Fibroblast of pulmonary artery (primary cell): ENCODE measurements at places on chromosomes 1 and 21.
A peak's percentile ranks its signal among the peaks of the same experiment; 100 is the strongest.

GRCh38 chr1:181251713-181252075 is 163.2 kb downstream of the IER5 start:
- DNase-seq, result no peak

DNA sequence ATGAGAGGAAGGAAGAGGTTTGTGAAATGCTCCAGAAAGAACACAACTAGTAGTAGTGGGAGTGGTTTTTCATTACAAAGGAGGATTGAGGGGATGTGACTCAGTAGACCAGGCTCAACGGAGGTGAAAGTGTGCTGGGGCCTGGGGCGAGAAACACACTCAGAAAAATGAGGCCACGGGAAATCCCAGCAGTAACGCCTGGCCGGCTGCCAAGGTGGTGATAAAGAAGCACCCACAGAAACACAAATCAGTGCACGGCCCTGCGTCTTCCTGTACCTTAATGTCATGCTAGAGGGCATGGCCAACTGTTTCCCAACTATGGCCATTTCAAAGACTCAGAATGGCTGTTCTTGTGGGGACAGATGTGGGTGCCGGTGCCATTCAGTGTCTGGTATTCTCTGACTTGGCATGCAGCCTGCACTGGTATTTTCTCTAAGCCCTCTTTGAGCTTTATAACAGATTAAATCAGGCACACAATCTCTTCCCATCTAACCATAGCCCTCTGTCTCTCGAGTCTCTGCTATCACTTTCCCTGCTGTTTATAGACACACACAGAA is 38.2 kb downstream of the URB2 start:
- peak; percentile 71 for DNase-seq

DNA sequence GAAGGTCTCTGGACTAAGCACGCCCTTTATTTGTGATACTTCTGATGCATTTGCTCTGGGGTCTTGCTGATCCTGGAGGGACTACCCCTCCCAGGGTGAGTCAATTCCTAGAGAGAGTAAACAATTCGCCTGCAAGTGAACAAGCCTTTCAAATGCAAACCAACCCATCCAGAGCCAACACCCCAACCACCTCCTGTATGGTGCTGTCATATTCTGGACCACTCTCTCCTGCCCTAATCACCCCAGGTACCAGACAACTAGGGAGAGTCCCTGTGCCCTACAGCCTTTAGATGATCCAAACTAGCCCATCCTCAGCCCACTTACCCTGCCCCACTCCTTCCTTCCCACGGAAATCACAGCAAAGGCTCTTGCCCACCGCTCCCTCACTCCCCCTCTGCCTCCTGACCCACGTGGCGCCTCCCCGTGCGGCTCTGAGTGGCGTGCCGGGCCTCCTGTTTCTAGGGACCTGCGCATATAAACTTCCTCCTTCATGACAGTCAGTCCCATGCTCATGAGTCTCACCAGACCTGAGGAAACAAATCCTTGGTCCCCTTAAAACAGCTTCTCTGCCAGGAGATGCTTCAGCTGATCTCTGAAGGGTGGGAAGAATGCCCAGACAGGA is 37.2 kb downstream of the ACTA1 start:
- no peak for DNase-seq

DNA sequence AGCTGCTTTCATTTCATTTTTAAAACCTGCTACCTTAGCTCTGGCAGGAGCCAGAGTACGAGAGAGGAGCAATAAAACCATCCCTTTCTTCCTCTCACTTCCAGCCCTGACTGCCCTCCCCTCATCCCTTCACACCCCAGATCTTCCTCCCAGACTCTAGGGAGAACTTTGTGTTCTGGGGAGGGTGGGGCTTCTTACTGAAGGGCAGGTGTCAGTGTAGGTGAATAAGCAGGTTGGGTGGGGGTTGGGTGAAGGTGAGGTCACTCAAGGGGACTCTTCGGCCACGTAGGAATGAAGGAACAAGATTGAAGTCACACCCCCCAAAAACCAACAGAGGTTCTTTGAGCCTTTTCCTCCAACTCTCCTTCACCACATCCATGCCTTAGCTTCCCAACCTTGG is 88.9 kb downstream of the CD58 start:
- DNase-seq, result no peak

DNA sequence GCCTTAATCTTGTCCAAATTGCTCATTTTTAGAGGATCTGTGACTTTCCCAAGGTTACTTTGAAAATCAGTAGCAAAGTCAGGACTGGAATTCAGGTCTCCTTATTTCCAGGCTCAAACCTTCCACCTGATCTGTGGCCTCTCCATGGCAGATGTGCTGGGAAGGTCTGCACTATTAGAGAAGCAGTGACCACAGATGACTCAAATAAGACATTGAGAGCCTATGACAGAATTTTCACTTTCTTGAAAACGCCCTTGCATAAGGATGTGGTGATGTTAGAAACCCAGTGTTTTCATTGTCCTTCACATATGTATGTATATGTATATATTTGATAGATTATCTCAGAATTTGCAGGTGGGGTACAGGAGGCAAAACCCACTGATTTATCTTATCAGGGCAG is 45.3 kb downstream of the TTC39A start:
- DNase-seq, result no peak

- no peak for DNase-seq
Measured at GRCh38 chr1:64538389-64538788, 68.5 kb downstream of the CACHD1 start.

GRCh38 chr1:111139324-111139955 is 453 bp downstream of the DRAM2 start:
- peak; percentile 66 for DNase-seq

- no peak for DNase-seq
Measured at GRCh38 chr1:45820173-45820572, 16.8 kb downstream of the MAST2 start.

GRCh38 chr1:217274416-217274815 is 356.5 kb downstream of the GPATCH2 start:
- peak; percentile 55 for DNase-seq

DNA sequence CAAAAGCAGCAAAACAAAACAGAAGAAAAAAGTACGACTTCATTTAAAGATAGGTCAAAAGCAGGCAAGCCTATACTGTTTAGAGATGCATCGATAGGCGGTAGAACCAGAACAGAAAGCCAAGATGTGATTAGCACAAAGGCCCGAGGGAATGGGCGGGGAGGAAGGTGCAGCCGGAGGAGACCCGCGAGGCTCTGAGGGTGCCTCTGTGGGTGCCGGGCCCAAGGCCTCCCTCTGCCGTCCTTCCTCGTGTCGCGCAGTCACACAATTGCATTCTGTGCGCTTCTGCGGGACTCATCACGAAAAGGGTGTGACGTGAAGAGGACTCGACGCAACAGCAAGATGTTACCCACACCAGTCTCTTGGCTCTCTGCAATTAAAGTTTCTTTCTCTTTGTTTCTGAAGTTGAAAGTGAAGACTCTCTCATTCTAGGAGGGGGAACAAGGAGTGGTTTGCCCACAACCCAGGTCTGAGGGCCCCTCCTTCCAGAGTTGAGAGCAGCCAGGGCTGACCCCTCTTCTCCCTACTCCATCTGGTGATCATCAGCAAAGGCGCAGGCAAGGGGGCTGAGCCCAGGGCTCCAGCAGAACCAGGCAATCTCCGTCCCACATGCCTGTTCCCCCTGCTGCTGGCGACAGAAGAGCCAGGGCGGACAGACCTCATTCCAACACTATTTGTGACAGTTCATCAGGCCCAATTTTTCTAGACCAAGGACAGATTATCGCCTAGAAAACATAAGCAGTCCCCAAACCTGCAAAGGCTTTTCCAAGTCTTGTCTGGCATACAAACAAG is 41.0 kb downstream of the NPHP4 start:
- DNase-seq, result no peak

GRCh38 chr1:110038271-110038670 is 3.8 kb downstream of the STRIP1 start:
- DNase-seq, result no peak

- DNase-seq, result no peak
Measured at GRCh38 chr1:95071539-95071938, 1.2 kb downstream of the ALG14 start.

DNA sequence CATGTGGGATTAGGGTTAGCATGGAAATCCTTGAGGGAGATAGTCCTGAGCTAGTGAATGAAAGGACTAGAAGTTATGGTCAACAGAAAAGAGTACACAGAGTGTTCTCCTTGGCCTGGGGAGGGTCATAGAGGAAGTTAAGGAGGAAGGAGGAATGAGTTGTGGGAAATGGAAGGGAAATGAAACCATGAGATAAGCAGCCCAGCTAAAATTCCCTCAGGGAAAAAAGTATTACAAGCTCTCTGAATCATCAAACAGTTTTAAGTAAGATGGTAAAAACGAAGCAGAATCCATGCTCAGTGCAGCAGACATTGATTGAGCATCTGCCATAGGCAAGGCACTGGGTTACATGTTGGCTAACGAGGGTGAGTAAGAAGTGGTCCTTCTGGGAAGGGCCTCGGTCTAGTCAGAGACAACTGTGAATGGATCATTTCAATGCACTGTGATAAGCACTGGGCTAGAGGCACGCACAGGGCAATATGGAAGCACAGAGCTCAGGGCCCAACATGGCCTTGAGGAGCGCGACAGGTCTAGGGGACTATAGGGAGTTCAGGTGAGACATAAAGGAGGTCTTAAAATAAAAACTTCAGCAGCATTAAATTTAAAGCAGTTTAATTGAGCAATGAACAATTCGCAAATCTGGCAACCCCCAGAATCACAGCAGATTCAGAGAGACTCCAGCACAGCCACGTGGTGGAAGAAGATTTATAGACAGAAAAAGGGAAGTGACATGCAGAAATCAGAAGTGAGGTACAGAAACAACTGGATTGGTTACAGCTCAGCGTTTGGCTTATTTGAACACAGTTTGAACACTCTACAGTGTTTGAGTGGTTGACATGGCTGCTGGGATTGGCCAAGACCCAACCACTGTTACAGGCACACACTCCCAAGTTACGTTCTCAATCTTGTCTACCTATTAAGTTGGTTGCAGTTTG is 219.5 kb downstream of the HLX start:
- DNase-seq, result peak; percentile 53

GRCh38 chr21:45404730-45405270 is at the start of gene COL18A1:
Gene COL18A1, plus strand, starts transcription at chr21:45405165. Its CDS starts 66 bp downstream, at chr21:45405231.
- DNase-seq, result peak; percentile 56

DNA sequence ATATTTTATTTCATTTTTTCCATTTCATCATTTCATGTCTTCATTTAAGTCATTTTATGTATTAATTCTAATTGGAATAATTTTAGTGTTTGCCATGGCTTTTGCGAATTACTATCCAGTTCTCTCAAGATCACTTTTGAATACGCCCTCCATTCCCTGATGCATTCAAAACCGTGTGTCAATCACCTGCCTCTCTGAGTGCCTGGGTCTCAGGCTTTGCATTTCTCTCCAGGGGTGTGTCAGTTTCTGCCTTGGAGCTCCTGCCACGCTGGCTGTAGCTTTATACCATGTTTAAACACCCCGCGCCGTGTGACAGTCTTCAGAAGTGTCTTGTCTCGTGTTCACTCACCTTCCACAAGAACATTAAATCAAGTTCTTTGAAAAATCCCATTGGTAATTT is 7.4 kb upstream of the DNMT3L start:
- DNase-seq, result no peak

DNA sequence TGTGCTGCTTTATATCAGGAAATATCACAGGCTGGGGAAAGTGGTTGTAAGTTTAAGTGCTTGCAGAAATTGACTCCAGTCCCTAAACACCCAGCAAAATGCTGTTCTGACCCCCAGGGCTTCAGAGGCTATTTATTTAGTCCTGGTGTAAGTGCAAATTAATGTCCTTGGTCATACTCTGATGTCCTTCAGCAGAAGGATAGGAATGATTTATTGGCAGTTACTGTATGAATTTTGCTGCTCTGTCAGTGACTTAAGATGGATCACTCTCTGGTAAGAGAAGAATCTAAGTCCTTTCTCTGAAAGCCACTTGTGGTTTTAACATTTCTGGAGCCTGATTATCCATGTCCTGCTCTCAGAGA is 21.9 kb downstream of the FAM20B start:
- DNase-seq, result no peak

GRCh38 chr1:232333419-232333767 is 296.5 kb downstream of the SIPA1L2 start:
- DNase-seq, result no peak

- DNase-seq, result peak; percentile 81
Measured at GRCh38 chr1:212070720-212071302, 35.3 kb downstream of the DTL start.

- DNase-seq, result no peak
Measured at GRCh38 chr1:5681654-5682053, 310.6 kb downstream of the NPHP4 start.

GRCh38 chr1:147496571-147497210 is 44.6 kb upstream of the BCL9 start:
- DNase-seq, result peak; percentile 68

DNA sequence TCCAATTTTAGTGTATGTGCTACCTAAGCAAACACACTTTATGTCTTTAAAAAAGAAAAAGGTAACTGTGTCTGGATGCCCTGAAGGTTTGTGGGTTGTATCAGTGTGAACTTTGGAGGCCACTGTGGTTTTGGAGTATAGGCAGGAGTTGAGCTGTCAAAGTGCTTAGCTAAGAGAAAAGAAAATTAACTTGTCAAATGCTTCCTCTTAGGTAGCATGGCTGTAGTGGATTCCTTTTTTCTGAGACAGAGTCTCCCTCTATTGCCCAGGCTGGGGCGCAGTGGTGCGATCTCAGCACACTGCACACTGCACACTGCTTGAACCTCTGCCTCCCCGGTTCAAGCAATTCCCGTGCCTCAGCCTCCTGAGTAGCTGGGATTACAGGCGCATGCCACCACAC is 11.2 kb upstream of the SLC41A1 start:
- DNase-seq, result no peak

DNA sequence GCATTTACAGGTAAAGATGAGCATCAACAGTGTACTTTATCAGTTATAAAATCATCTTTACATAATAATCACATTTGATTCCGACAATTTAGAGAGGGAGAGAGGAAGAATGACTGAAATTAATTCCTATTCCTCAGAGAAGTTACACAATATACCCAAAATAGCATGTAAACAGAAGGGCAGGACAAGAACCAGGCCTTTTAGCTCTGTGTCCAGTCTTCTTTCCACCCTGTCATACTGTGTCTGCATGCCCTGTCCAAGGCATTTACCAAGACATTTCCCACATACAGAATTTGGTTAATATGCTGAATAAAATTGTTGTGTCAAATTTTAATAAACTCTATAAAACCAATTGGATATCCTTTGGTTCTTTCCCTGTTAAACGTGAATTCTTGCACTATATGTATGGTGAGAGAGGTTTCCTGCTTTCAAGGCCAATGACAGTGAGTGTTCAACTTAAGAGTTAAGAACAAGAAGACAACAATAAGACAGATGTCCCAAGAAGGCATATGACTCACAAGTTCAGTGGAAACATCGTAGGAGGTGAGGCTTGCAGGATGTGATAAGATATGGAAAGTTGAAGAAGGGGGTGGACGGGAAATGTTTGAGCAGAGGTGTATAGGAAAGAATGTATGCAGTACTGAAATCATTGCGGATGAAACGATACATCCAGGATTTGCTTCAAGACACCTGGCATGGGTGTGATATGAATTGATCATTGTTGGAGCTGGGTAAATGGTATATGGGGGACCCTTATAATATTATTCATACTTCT is 20.8 kb downstream of the LRRC8B start:
- peak; percentile 82 for DNase-seq

- DNase-seq, result no peak
Measured at GRCh38 chr1:207691841-207692240, 46.9 kb downstream of the CR1L start.
